Osteoblast (primary cell): ENCODE measurements at places on chromosomes 7 and 10. TPM values are rescaled to one million over a fixed set of nuclear protein-coding genes. Genes with fewer than 3 reads are reported as not detected.

GRCh38 chr10:116777006-116777405 is 34.6 kb upstream of the HSPA12A start:
- no peak for DNase-seq
- no peak overlapping the region for H3K4me3 ChIP-seq
- no peak overlapping the region for H3K27ac ChIP-seq
- no peaks in the 10 kb centered on the region for H3K27me3 ChIP-seq
- no peaks in the 10 kb centered on the region for H3K36me3 ChIP-seq

GRCh38 chr7:57400531-57401155 is 49.3 kb upstream of the ZNF716 start:
- no peak for DNase-seq
- H3K4me3 ChIP-seq, result no peak overlapping the region
- H3K36me3 ChIP-seq, result no peaks in the 10 kb centered on the region
- H3K27me3 ChIP-seq, result no peaks in the 10 kb centered on the region
- no peak overlapping the region for H3K27ac ChIP-seq

DNA sequence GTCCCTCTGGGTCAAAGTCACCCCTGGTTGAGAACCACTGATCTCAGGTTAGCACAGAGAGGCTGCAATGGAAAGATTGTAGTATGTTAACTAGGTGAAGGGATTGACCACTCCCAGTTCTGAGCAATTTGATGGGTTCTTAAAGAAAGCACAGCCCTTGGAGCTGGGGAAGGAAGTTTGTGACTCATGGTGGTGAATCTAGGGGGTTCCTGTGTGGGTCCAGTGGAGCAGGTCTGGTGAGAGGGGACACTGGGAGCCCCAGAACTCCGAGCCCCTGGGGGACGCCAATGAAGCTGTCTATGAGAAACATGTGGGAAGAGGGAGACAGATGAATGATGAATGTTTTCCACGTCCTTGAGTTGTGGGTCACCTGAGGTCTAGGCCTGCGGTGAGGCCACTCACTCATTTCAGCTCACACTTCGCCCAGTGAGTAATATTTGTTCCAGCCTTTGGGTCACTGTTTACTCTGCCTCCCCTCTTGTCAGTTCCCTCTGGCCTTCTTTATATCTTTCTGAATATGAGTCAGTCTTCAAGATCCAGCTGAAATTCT is 341.9 kb downstream of the LRMDA start:
- no peaks in the 10 kb centered on the region for H3K27me3 ChIP-seq
- no peak overlapping the region for H3K4me3 ChIP-seq
- H3K27ac ChIP-seq, result peak overlapping the region; percentile 83
- DNase-seq, result peak; percentile 71

- no peaks in the 10 kb centered on the region for H3K27me3 ChIP-seq
- no peaks in the 10 kb centered on the region for H3K36me3 ChIP-seq
- H3K4me1 ChIP-seq, result peaks cover 9% of the 10 kb centered on the region
- H3K4me3 ChIP-seq, result no peak overlapping the region
These were observed 84.5 kb downstream of the RNF32 start for GRCh38 chr7:156725073-156725472.

GRCh38 chr10:13831711-13832141 is 245.0 kb downstream of the PRPF18 start:
- no peak overlapping the region for H3K4me3 ChIP-seq
- H3K4me1 ChIP-seq, result peaks cover 6% of the 10 kb centered on the region
- no peak for DNase-seq
- no peaks in the 10 kb centered on the region for H3K36me3 ChIP-seq
- H3K27ac ChIP-seq, result no peak overlapping the region
- no peaks in the 10 kb centered on the region for H3K27me3 ChIP-seq

DNA sequence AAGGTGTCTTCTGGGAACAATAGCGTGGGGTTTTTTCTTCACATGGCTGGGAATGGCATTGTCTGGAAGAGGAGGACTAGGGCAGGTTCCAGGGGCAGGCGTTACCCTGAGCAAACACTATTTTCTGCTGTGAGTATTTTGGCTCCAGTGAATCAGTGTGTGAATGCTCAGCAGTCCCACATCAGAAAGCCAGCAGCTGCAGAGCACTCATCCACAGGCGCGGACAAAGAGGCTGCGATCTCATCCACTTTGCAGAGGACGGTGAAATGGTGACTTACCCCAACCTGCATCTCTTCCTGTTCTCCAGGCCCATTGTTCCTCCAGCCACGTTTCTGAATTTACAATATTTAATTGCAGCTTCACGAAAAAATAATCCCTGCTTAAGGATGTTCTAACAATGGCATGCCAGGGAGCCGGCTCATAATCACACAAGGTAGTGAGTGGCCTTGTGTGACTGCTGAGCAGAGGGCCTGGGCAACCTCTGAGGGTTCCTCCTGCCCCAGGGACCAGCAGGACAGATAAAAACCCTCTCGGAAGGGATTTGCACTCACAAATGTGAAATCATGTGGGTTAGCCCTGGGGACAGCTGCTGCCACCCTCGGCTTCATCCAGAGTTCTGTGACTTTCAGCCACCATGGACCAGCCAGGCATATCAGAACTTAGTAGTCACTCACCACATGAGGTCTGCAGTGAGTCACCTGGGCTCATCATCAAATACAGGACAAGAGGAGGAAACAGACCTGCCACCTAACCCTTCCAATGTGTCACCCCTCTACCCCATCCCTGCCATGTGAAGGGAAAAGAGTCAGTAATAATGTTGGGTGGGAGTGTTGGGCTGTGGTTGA is 65.0 kb upstream of the EN2 start:
- no peak overlapping the region for H3K27ac ChIP-seq
- no peaks in the 10 kb centered on the region for H3K36me3 ChIP-seq
- H3K27me3 ChIP-seq, result peaks cover 10% of the 10 kb centered on the region
- no peaks in the 10 kb centered on the region for H3K4me1 ChIP-seq
- no peak for DNase-seq

- H3K27me3 ChIP-seq, result no peaks in the 10 kb centered on the region
- peaks cover 7% of the 10 kb centered on the region for H3K4me1 ChIP-seq
- H3K27ac ChIP-seq, result peak overlapping the region; percentile 69
- DNase-seq, result no peak
- peaks cover 36% of the 10 kb centered on the region for H3K36me3 ChIP-seq
These were observed 635 bp downstream of the ZNF32 start for GRCh38 chr10:43648095-43648397.

GRCh38 chr10:100470367-100470766 is 7.6 kb downstream of the WNT8B start:
- no peak overlapping the region for H3K4me3 ChIP-seq
- no peak for DNase-seq
- no peaks in the 10 kb centered on the region for H3K36me3 ChIP-seq
- H3K27me3 ChIP-seq, result peaks cover 34% of the 10 kb centered on the region
- H3K27ac ChIP-seq, result no peak overlapping the region
- peaks cover 16% of the 10 kb centered on the region for H3K4me1 ChIP-seq

- H3K27me3 ChIP-seq, result no peaks in the 10 kb centered on the region
- no peaks in the 10 kb centered on the region for H3K4me1 ChIP-seq
- no peaks in the 10 kb centered on the region for H3K36me3 ChIP-seq
- no peak overlapping the region for H3K27ac ChIP-seq
These were observed 269.8 kb downstream of the FZD1 start for GRCh38 chr7:91533996-91534395.

- no peaks in the 10 kb centered on the region for H3K36me3 ChIP-seq
- peak; percentile 82 for DNase-seq
- no peak overlapping the region for H3K4me3 ChIP-seq
These were observed 38.7 kb downstream of the RASGEF1A start for GRCh38 chr10:43227911-43228782.

- DNase-seq, result peak; percentile 37
- H3K27ac ChIP-seq, result no peak overlapping the region
- peaks cover 4% of the 10 kb centered on the region for H3K36me3 ChIP-seq
These were observed 33.6 kb downstream of the GPER1 start for GRCh38 chr7:1121476-1121875.

- H3K27me3 ChIP-seq, result no peaks in the 10 kb centered on the region
- no peak for DNase-seq
- peaks cover 4% of the 10 kb centered on the region for H3K4me1 ChIP-seq
- no peak overlapping the region for H3K27ac ChIP-seq
These were observed 21.4 kb downstream of the KDM7A start for GRCh38 chr7:140155428-140155827.

DNA sequence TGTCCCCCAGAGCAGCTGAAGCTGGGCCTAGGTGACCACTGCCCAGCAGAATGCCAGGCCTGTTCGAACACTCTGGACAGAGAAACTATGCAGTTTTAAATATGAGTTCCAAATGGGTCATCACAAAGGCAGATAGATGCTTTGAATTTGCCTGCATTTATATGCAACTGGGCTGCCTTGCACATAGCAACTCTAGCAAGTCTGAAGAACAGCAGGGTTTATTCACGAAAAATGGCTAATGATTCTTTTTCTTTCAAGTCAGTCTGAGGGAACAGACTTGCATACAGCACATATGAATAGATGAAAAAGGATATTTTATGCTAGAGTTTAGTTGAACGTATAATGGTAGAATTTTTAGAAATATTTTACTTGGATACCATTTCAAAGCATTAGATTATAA is 68.5 kb downstream of the SLC35B4 start:
- H3K27ac ChIP-seq, result no peak overlapping the region
- no peak overlapping the region for H3K4me3 ChIP-seq
- DNase-seq, result no peak
- no peaks in the 10 kb centered on the region for H3K4me1 ChIP-seq

- no peaks in the 10 kb centered on the region for H3K27me3 ChIP-seq
- no peak overlapping the region for H3K27ac ChIP-seq
- no peak overlapping the region for H3K4me3 ChIP-seq
- DNase-seq, result peak; percentile 27
- H3K4me1 ChIP-seq, result peaks cover 9% of the 10 kb centered on the region
These were observed 632.6 kb downstream of the KCNMA1 start for GRCh38 chr10:77004917-77005564.

GRCh38 chr7:94338921-94339371 is 55.7 kb upstream of the COL1A2 start:
- H3K36me3 ChIP-seq, result no peaks in the 10 kb centered on the region
- DNase-seq, result peak; percentile 68
- no peak overlapping the region for H3K27ac ChIP-seq
- H3K4me3 ChIP-seq, result no peak overlapping the region

DNA sequence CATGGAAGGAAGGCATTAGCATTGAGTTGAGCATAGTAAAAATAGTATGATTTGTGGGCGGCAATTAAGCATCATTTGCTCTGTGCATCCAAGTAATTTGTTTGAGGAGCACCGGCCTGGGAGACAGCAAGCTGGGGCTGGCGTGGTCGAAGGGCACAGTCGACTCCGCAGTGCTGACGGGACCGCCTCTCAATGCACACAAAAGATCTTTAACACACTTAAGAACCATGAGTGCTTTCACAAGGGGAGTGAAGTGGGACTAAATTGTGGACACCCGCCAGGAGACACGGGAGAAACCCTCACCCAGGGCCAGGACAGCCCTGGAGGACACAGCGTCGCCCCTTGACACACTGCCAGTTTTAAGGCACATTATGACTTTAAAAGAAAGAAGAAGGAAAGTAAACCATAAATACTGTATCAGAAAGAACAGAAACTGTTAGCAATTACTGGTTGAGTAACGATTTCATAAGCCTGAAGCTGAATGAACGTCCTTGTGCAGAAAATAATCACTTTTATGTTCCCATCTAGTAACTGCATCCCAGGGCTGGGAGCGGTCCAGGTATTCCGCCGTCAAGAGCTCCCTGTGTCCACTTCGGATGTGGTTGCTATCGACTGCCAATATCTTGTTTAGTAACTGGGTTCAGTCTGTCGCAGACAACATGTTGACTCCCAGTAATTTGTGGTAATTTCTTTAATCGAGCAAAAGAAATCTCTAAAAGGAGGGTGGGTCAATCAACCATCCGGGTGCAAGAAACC is 102.1 kb downstream of the EBF3 start:
- H3K4me1 ChIP-seq, result peaks cover 4% of the 10 kb centered on the region
- peaks cover 49% of the 10 kb centered on the region for H3K36me3 ChIP-seq
- no peak overlapping the region for H3K27ac ChIP-seq
- H3K4me3 ChIP-seq, result no peak overlapping the region

The PPP1R3A gene
- not detected in 2 replicates for total RNA-seq

The UNCX gene
- not detected in 2 replicates for total RNA-seq

The ASB4 gene
- not detected in 2 replicates for total RNA-seq

The HOXA1 gene
- total RNA-seq, result 0.72 and 1.5 TPM in 2 replicates

The EN2 gene
- total RNA-seq, result under 0.01 TPM in 1 of 2 replicates, not detected in the other

The TPK1 gene
- total RNA-seq, result 6.9 and 9.4 TPM in 2 replicates

The PNLIPRP3 gene
- 0.59 and 0.72 TPM in 2 replicates for total RNA-seq

The FMC1 gene
- total RNA-seq, result 9.0 and 15.3 TPM in 2 replicates
